ENCODE measurements at places on chromosomes 1 and 21.
A peak's percentile ranks its signal among the peaks of the same experiment; 100 is the strongest.

DNA sequence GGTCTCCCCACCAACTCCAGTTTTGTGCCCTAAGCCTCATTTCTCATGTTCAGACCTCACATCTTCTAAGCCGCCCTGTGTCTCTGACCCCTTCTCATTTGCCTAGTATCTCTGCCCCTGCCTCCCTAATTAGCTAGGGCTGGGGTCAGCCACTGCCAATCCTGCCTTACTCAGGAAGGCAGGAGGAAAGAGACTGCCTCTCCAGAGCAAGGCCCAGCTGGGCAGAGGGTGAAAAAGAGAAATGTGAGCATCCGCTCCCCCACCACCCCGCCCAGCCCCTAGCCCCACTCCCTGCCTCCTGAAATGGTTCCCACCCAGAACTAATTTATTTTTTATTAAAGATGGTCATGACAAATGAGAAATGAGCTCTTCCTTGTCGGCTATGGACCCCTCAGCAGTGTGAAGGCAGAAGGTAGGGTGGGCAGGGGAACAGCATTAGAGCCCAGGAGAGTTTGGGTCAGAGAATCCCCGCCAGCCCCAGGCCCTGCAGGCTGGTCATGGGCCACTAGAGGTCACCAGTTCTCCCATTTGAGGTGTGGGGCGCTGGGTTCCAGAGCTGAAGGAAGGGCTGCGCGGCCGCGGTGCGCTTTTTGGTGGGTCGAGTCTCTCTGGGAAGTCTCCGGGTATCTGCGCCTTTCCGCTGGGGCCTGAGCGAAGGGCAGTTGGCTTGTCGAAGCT lies 11.5 kb downstream of the ADAMTSL4 start:
- DNase-seq = peak; percentile 74

DNA sequence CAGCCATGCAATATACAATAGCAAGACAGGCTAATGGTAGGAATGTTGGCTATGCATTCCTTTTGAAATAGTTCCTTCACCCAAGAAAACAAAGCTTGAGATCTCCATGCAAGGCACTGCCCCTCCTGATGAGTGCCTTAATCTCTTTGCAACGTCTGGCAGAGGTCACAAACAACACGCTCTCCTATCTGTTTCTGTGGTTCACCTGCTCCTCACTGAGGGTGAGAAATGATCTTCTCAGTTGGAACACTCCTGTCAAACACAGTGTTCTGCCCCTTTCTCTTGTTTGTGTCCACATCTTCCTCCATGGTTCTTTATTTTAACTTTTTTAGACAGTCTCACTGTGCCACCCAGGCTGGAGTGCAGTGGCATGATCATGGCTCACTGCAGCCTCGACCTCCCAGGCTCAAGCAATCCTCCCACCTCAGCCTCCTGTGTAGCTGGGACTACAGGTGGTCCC lies 21.2 kb upstream of the XPR1 start:
- no peak for DNase-seq

DNA sequence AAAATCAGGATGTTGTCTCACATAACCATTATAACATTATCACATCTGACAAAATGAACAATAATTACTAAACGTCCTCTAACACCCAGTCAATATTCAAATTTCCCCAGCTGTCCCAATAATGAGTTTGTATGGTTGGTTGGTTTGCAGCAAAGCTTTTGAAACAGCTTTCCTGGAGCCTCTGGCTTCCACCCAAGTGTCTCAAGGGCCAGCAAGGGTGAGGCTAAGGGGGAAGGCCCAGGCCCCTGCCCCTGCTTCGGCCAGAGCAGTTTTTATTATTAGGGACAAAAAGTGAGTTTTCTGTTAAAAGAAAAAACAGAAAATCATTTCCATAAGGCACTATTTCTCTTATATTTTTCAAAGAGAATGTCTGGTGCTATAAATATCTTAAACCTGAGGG lies 19.1 kb upstream of the AVPR1B start:
- DNase-seq = no peak

GRCh38 chr1:108327534-108328466 lies 83.9 kb upstream of the NBPF4 start:
- DNase-seq = no peak

DNA sequence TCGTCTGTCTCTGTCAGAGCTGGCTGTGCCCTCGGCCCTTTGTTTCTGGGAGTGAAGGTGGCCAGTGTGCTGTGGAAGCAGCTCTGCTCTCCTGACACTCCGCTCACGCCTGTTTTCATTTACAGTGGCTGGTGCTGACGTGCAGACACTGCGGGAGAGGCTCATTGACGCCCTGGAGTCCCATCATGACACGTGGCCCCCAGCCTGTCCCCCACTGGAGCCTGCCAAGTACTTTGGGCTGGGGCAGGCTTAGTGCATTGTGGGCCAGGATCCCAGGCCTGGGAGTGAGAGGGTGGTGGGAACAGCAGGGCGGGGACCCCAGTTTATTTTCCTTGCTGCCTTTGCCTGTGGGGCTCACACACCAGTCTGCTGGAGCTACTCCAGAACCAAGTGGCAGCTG lies 21.1 kb downstream of the QSOX1 start:
- DNase-seq = no peak

DNA sequence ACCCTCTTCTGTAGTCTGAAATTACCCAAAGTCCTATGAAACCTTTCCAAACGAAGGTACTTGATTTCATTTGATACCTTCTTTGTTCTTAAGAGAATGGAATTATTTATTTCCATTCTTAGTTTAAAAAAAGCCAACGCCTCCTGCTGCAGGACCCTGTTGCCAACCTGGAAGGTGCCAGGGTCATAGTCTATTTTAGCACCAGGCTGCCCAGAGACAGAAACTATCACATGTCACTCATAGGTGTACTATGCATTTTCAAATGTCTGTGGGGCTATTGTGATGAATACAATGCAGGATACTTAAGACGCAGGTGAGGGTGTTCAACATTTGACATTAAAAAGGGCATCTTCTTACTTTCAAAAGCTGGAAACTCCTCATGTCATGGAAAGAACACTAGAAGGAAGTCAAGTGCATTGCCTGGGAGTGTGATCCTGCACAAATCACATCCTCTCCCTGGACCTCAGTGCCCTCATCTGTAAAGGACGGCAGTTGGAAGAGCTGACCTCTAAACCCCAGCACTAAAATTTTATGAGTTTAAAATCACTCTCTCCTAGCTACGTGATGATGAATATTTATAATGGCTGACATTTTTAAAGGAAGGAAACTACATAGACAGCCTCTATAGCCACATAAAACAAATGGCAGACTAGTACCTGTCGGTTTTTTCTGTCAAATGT lies 107.3 kb upstream of the SYT6 start:
- DNase-seq = no peak
